Fibroblast of skin of left biceps (primary cell): ENCODE measurements at places on chromosomes 2 and 18.
A peak's percentile ranks its signal among the peaks of the same experiment; 100 is the strongest.

DNA sequence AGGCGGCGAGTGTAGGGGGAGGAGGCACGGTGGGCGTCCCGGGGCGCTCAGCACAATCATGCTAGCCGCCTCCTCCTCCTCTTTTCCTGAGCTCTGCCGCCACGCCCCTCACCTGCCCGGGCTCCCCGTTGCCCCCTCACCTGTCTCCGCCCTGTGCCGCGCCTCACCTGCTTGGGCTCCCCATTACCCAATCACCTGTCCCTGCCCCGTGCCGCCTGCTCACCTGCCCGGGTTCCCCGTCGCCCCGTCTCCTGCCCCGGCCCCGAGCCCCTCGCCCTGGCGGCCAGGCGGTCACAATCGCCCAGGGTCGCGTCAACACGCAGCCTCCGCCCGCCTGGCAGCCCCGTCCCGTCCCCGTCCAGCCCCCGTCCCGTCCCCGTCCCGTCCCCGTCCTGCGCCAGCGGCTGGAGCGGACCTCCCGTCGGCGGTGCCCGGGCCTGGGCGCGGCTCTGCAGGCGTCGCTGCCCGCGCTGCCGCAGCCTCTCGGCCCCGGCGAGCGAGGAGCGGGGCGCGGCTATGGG lies at the start of gene DCDC2C:
Gene DCDC2C, plus strand, starts transcription at position 340 of the 521 bp plus-strand sequence. Its CDS starts 177 bp downstream, at position 517.
- no peak for DNase-seq

- DNase-seq, result no peak
Measured at GRCh38 chr18:12998332-12999060, 7.3 kb downstream of the CEP192 start.

GRCh38 chr2:239595726-239596125 lies 194.9 kb upstream of the HDAC4 start:
- DNase-seq, result no peak

DNA sequence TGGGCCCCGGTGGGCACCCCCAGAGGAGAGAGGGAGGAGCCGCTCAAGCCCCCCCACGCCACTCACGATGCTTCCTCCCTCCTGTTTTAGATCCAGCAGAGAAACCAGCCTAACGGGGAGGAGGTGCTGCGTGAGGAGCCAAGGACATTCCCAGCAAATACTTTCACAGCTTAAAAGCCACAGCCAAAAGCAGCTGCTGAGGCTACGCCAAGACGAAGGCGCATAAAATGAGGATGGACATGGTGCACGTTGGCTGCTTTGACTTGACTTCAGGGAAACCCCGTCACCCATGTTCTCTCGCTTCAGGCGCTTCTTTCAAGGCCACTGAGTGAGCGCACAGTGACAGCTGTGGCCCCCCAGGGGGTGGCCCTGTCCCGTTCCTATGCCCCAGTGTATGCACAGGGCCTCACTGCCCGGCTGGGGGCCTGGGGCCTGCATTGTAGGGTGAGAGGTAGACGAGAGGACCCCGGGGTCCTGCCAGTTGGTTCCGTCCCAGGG lies 72.1 kb upstream of the PXDN start:
- DNase-seq, result peak; percentile 50

- DNase-seq, result no peak
Measured at GRCh38 chr2:123448801-123449200, 576.3 kb upstream of the CNTNAP5 start.

GRCh38 chr18:6876641-6877041 lies 147.1 kb downstream of the ARHGAP28 start:
- peak; percentile 68 for DNase-seq

DNA sequence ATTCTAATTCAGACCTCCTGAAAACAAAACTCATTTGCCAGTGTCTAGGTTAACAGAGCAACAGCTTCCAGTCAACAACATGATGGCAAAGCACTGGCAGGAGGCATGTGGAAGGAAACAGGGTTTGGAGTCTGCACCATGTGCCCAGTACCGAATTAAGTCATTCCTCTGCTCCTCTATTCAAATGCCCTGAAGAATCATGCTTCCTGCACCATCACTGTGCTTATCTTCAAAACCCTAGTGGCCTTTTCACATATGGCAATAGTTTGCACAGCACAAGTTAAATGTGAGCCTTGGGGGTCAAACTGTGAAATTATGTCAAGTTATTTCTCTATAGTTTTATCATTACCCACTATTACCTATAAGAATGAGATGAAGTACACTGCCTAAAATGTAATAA lies 75.4 kb upstream of the GRB14 start:
- DNase-seq, result no peak

GRCh38 chr2:97691166-97691565 lies 21.7 kb downstream of the C2orf92 start:
- DNase-seq, result no peak

DNA sequence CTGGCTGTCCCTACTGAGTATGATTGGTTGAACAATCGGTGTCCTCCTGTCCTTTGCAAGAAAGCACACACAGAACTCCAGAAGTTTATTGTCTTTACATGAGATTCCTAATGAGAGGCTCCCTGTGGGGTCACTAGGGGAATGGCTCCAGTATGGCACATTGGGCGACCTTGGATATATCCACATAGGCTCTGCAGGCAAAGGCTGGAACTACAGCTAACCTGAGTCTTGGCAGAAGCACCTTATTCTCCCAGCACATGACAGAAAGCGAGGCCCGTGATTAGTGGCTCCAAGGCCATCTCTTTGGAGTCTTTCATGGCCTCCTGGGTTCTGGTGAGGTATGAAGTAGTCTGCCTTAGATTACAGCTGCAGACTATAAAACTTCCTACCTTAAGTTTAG lies 49.0 kb downstream of the ZDBF2 start:
- DNase-seq, result no peak

DNA sequence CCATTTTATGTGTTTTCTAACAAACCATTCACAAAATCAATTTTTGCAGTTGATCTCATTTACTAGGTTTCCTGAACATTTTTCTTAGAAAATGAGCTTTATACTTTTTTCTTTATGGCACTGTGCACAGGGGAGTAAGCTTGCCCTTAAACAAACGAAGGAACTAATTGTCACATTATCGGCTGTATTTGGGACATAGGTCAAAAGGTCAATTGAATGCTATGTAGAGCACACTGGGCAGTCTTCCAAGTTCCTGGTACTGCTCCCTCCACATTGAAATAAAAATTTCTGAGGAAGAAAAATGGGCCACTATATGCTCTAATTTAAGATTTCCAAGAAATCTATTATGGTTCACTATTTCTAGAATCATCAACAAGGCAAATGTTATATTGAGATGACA lies 93.6 kb upstream of the TMEFF2 start:
- DNase-seq, result no peak

- no peak for DNase-seq
Measured at GRCh38 chr18:50560681-50561629, 1.1 kb downstream of the MAPK4 start.
